ENCODE measurements at places on chromosomes 5 and 9.

DNA sequence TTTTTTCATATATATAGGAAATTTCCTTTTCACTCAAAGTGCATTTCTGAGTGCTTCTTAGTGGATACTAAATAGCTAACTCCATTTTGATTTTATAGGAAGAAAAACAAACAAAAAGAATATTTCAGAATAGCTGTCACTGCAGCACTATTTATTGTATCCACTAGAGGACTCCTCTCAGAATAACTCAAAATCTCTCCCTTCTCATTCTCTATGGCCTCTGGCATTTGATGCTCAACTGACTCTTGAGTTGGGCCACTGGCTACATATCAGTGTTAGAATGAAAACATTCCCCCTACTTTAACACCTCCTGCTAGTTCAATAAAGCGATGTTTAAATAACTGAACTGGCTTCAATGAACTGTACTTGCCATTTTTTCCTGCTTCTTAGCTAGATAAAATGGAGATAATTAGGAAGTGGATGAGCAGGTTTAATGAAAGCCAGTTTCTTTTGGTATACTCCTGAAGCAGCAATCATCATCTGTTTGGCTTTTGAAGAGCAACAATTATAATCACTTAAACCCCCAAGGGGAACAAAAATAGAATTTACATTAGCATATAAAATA lies 16.6 kb upstream of the ELAVL2 start:
- DNase-seq = no peak

GRCh38 chr5:74542482-74542881 lies 98.0 kb downstream of the ENC1 start:
- DNase-seq = no peak

DNA sequence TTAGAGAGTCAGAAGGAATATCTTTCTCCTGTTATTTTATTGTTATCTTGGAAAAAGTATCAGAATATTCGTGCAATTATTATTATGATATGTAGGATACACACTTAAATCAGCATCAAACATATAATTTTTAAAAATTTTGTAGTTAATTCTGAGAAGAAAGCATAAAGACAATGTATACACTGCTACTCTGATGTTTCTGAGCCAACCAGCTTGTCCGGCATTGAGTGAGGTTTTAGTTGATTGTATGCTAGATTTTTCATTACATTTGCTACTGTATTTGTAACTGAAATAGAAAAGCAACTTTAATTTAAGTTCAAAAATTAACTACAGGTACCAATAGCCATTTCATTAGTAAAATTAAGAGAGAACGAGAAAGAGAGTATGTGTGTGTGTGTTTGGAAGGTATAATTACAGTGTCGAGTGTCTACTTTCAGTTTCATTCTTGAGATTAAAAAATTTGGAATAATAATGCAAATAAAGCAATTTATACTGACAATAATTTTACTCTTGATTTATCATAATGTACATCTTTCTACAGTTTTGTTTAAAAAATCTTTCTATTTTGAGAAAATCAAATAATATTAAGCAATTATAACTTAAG lies 160.4 kb upstream of the CDH12 start:
- no peak for DNase-seq

GRCh38 chr5:572398-573019 lies 39.6 kb upstream of the CEP72 start:
- no peak for DNase-seq

- no peak for DNase-seq
Observed at GRCh38 chr9:112520656-112521055, 34.0 kb downstream of the KIAA1958 start.

- DNase-seq = no peak
Observed at GRCh38 chr5:131250751-131251475, 12.9 kb upstream of the CDC42SE2 start.

DNA sequence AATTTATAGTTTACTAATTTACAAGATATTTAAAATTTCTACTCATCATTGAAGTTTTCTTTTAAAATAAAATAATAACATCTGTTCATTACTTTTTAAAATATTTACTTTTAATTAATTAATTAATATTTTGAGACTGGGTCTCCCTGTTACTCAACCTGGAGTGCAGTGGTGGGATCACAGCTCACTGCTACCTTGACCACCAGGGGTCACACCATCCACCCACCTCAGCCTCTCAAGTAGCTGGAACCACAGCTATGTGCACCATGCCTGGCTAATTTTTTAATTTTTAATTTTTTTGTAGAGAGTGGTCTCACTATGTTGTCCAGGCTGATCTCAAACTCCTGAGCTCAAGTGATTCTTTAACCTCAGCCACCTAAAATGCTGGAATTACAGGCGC lies 1013.6 kb downstream of the CDH9 start:
- DNase-seq = no peak

DNA sequence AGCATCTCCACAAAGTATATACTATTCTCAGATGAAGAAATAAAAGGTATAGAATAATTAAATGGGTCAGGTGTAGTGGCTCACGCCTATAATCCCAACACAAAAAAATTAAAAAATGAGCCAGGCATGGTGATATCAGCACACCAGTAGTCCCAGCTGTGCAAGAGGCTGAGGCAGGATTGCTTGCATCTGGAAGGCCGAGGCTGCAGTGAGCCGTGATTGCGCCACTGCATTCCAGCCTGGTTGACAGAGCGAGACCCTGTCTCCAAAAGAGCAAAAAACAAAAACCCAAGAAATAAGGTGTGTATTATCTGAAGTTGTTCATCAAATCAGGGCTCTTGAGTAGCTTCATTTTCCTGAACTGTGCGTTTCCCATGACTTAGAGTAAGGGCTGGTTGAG lies 83.2 kb upstream of the MYO10 start:
- DNase-seq = no peak

GRCh38 chr5:154209591-154210081 lies 19.1 kb downstream of the GALNT10 start:
- DNase-seq = no peak

DNA sequence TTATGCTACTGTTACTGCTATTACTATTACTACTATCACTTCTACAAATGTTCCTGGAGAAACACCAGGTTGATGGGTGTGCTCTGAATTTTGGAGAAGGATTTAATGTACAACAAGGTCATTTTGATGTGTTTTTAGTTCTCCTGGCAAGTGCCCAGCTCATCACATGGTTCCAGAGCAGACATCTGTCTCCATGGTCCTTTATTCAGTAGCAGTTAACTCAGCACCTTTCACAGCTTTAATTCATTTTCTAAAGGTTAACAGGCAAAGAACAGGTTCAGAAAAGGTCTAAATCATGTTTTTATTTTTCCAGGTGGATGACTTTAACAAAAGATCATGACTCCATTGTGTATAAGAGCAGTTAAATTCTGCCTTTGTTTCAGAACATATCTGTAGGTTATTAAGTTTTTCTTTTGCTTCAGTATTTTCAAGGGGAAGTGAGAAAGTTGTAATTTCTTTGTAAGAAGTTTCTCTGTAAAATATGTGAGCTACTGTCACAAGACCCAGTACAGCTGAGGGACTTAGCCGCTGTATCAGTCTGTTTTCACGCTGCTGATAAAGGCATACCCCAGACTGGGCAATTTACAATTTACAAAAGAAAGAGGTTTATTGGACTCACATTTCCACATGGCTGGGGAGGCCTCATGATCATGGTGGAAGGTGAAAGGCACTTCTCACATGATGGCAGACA lies 41.9 kb downstream of the MTRR start:
- no peak for DNase-seq

DNA sequence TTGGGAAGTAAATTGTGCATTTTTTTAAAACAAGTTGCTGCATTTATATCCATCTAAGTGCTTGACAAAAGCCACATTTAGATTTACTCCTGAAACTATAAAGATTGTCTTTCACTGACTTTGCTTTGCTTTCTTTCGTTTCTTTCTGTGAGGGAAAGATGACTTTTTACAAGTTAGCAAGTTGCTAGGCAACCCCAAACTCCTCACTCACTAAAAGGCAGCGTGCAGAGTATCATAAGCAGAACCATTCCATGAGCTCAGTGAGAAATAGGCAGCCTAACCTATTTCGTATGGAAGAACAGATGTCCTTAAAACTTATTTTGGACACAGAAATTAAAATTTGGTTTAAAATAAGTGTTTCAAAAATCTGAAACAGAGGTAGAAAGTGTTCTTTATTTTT lies 29.0 kb downstream of the KLF9 start:
- DNase-seq = no peak

GRCh38 chr9:121323449-121324151 lies 46.5 kb downstream of the STOM start:
- DNase-seq = no peak

DNA sequence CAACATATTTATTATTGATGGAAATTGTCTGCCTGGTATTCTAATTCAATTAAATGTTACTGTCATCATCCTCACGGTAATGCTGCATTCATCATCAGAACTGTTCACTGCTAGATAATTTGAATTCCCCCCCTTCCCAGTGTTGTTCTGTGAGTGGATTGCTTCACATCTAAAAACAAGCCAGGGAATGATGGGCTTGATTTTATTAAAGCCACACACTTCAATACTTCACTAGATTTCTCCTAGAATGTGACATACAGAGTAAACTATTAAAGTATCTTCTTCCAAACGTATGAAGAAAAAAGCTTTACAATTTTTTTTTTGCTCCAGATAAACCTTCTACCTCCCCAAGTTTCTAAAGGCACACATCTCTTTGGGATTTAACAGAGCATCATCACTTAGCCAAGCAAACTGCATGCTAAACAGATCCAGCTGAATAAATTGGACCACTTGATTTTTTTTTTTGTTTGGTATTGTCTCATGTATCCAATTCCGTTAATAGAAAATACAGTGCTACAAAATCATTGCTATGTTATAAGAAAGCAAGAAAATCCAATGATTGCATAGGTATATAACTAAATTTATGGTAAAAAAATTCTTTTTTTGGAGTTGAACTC lies 692.4 kb downstream of the MTRR start:
- no peak for DNase-seq

DNA sequence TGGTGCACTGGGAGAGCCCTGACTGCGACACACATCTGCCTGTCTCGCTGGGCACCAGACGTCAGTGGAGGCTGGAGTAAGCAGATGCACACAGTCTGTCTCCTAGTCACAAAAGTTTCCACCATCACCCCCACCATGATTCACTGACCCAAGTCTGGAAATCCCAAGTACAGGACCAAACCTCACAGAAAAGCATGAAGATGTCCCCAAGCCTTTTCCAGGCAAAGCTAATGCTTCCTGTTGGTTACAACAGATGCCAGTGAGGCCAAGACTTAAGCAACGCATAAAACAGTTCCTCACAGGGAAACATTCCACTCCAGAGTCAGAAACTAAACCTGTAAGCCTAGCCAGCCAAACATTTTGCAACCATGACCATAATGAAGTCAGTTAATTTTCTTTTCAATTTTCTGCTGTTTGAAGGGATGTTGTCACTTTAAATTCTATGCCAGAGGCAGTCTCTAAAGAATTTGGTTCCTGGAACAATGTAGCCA lies 259.3 kb upstream of the SLC30A5 start:
- DNase-seq = no peak

GRCh38 chr9:125391704-125392103 lies 130.1 kb downstream of the GAPVD1 start:
- no peak for DNase-seq

DNA sequence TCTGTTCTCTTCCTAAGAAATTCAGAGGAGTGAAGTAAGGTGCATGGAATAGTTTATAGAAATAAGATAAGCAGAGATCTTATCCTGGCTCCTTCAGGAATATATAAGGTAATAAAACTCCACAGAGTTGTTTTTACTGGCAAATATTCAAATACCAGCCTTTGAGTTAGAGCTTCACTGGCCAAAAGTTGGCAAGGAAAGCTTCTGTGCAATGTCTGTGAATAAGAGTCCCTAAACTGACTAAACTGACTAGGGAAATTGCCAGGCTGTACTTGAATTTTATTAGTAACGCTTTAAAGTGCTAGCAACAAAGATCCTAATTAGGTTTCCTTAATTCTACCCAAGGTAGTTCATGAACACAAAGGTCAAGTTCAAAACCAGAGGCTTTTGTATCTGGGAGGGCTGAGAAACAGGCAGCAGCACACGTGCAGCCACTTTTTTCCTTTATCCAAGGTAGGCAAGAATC lies 131.1 kb upstream of the MPDZ start:
- DNase-seq = peak; percentile 39

- no peak for DNase-seq
Observed at GRCh38 chr5:171390883-171391677, 3.4 kb downstream of the NPM1 start.

- no peak for DNase-seq
Observed at GRCh38 chr5:96031811-96032261, 70.2 kb upstream of the ELL2 start.

- no peak for DNase-seq
Observed at GRCh38 chr5:111411301-111411700, 101.0 kb downstream of the STARD4 start.

DNA sequence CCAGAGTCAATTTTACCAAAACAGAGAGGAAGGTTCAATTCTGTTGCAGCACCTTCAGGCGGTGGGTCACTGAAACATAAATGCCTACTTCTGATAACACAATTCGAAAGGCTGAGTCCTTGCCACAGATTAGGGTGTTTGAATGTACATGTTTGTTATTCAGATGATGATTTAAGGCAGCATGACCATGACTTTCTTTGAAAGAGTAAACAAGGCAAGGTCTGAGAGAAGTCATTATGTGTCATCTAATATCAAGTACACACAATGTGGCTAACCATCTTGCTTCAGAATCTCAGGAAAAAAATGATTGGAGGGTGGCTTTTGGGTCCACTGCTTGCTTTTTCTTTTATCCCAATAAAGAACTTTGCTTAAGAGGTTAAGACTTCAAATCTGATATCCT lies 457.5 kb downstream of the TAF11L14 start:
- DNase-seq = no peak

GRCh38 chr9:89497978-89498851 lies at the start of gene SEMA4D:
SEMA4D (minus strand) TSS chr9:89498113; CDS start chr9:89405456, 92,657 bp downstream.
- DNase-seq = peak; percentile 53

DNA sequence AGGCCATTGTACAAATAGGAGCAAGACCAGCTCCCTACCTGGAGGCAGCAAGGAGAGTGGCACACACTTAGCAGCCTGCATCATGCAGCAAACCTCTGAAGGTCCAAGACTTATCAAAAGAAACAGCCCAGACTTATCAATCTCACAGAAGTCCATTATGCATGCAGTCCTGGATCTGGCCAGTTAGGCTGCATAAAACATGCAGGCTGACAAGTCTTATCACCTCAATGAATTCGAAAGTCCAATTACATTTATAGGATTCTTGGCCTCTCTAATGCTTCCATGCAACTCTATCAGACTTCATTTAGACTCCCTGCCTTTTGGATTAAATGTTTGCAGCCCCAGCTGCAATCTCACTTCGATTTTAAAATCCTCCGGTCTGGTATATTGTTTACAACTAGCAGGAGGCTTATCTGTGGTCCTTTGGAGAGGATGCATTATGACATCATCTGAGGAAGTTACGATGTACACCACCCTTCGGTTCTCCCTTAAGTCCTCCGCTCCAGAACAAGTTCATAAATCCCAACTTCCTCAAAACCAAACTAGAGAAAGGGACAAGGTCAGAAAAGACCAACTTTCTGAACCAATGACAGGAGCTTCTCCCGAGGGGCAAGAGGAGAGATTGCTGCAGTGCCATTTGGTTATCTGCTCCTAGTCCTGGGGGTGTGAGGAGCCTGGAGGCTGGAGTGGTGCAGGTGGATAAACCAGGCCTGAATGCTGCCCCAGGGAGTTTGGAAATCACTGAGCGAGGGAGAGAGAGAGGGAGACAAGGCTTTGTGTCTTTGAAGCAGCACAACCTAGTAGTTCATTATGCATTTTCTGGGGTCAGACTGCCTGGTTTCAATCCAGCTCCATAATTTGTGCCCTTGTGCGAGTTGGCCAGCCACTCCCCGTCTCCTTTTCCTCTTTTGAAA lies 313.9 kb downstream of the TLE1 start:
- DNase-seq = no peak

GRCh38 chr5:83104021-83104420 lies 26.7 kb downstream of the XRCC4 start:
- DNase-seq = no peak

Data from Caki2 (cell line).